ENCODE measurements at places on chromosomes 11 and 22. TPM values are rescaled to one million over a fixed set of nuclear protein-coding genes. Genes with fewer than 3 reads are reported as not detected.

The SLC22A12 gene
- polyA plus RNA-seq: not detected

The RIC3 gene
- 21.1 TPM for polyA plus RNA-seq

The LIPT2 gene
- polyA plus RNA-seq: 8.2 TPM

The CABP2 gene
- not detected for polyA plus RNA-seq

The IL10RA gene
- not detected for polyA plus RNA-seq

The FAM118B gene
- polyA plus RNA-seq: 24.7 TPM

The SESN3 gene
- polyA plus RNA-seq: 5.3 TPM

The DUSP8 gene
- 1.1 TPM for polyA plus RNA-seq

The OR5T1 gene
- polyA plus RNA-seq: not detected

The OR4A16 gene
- polyA plus RNA-seq: not detected

The P2RY6 gene
- polyA plus RNA-seq: 0.40 TPM

The PPP2R5B gene
- 2.8 TPM for polyA plus RNA-seq

The GAL gene
- polyA plus RNA-seq: 691 TPM

The TSPAN18 gene
- polyA plus RNA-seq: 5.8 TPM

The AGBL2 gene
- 2.1 TPM for polyA plus RNA-seq

The MS4A2 gene
- not detected for polyA plus RNA-seq

The SCUBE2 gene
- polyA plus RNA-seq: 0.47 TPM

The OR8D1 gene
- not detected for polyA plus RNA-seq

The NLRP14 gene
- polyA plus RNA-seq: 0.14 TPM

The CELSR1 gene
- 4.8 TPM for polyA plus RNA-seq

The CD6 gene
- polyA plus RNA-seq: not detected

The APOC3 gene
- not detected for polyA plus RNA-seq

The CSTPP1 gene
- polyA plus RNA-seq: 23.5 TPM

The FBXO7 gene
- polyA plus RNA-seq: 32.7 TPM

The LARGE1 gene
- polyA plus RNA-seq: 12.8 TPM

The ALDH3B2 gene
- not detected for polyA plus RNA-seq

The MIOX gene
- not detected for polyA plus RNA-seq

The UBQLNL gene
- 0.09 TPM for polyA plus RNA-seq

The SHANK3 gene
- 0.56 TPM for polyA plus RNA-seq

The OR4D6 gene
- not detected for polyA plus RNA-seq

The OR2AG1 gene
- 0.16 TPM for polyA plus RNA-seq

The CBLIF gene
- polyA plus RNA-seq: not detected

The TRIM48 gene
- polyA plus RNA-seq: not detected

The GALNT18 gene
- polyA plus RNA-seq: 4.3 TPM

The TTC28 gene
- polyA plus RNA-seq: 2.1 TPM

The TMPRSS13 gene
- polyA plus RNA-seq: 0.10 TPM

The C22orf15 gene
- polyA plus RNA-seq: 10.1 TPM

The OR10A4 gene
- polyA plus RNA-seq: not detected

The HORMAD2 gene
- polyA plus RNA-seq: 0.37 TPM

The DGCR6 gene
- 2.2 TPM for polyA plus RNA-seq

The SLC22A25 gene
- not detected for polyA plus RNA-seq

The KCNE3 gene
- polyA plus RNA-seq: 2.4 TPM

The TYR gene
- 0.08 TPM for polyA plus RNA-seq

The TP53AIP1 gene
- polyA plus RNA-seq: not detected

The MS4A15 gene
- 0.14 TPM for polyA plus RNA-seq

The HSD17B12 gene
- polyA plus RNA-seq: 128 TPM

The AMPD3 gene
- polyA plus RNA-seq: 1.7 TPM

The KCNJ11 gene
- 2.2 TPM for polyA plus RNA-seq

The CEP126 gene
- 1.5 TPM for polyA plus RNA-seq

The ARVCF gene
- 15.3 TPM for polyA plus RNA-seq

The MUC5AC gene
- not detected for polyA plus RNA-seq

The OR4X1 gene
- polyA plus RNA-seq: not detected

The POU2F3 gene
- polyA plus RNA-seq: 0.79 TPM

The MYO7A gene
- 1.7 TPM for polyA plus RNA-seq

The ESAM gene
- 0.32 TPM for polyA plus RNA-seq

The TMEM25 gene
- 11.4 TPM for polyA plus RNA-seq

The OR10D3 gene
- polyA plus RNA-seq: not detected

The B4GALNT4 gene
- 53.5 TPM for polyA plus RNA-seq

The C11orf24 gene
- polyA plus RNA-seq: 50.7 TPM

Data from GM23338 (cell line).